ENCODE measurements at places on chromosomes 13 and 19.

GRCh38 chr13:24777171-24777570 lies 13.2 kb downstream of the RNF17 start:
- no peak for DNase-seq

- DNase-seq, result no peak
Observed at GRCh38 chr19:752652-753517, 2.0 kb downstream of the MISP start.

- no peak for DNase-seq
Observed at GRCh38 chr19:56976300-56976699, 135.8 kb upstream of the PEG3 start.

- no peak for DNase-seq
Observed at GRCh38 chr13:109348519-109349258, 437.7 kb downstream of the IRS2 start.

- no peak for DNase-seq
Observed at GRCh38 chr19:31337008-31337914, 12.0 kb downstream of the TSHZ3 start.

- DNase-seq, result no peak
Observed at GRCh38 chr19:51565583-51565982, 5.5 kb upstream of the ZNF175 start.

DNA sequence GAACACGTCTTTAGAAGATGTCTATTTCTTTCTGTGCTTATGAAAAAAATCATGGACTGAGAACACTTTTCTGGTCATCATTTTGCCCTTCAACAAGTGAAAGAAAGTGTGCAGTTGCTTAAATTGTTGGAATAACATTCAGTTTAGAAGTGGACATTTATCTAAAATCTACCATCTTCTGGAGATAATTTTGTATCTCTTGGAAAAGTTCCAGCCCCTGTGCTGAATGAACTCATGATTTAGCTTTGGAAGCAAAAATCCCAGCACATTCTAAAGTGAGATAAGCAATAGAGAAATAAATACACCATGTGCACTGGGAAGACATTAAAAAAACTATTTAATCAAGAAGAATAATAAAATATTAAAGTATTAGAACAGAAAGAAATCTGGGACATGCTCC lies 1420.8 kb upstream of the SLC10A2 start:
- DNase-seq, result no peak

- DNase-seq, result no peak
Observed at GRCh38 chr19:13172346-13173138, 22.3 kb downstream of the IER2 start.

GRCh38 chr19:45574526-45574925 lies 10.1 kb downstream of the OPA3 start:
- no peak for DNase-seq

DNA sequence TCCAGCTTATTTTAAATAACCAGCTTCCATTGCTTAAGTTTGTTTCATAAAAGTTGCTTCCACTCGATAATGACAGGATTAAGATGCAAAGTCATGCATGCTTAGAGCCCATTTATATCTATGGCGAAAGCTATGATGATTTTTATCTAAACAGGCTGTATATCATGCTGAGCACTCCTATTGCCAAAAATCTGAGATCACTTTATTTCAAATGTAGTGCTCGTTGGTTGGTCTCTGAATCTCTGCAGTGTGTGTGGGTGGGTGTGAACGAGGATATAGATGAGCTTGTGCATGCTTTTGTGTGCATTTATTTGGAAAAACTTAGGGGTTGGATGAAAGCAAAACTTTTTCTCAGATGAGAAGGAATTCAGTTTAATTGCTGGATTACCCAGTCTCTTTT lies 27.0 kb upstream of the ARGLU1 start:
- DNase-seq, result no peak

GRCh38 chr19:4365791-4366665 lies 22.7 kb downstream of the MPND start:
- DNase-seq, result no peak

DNA sequence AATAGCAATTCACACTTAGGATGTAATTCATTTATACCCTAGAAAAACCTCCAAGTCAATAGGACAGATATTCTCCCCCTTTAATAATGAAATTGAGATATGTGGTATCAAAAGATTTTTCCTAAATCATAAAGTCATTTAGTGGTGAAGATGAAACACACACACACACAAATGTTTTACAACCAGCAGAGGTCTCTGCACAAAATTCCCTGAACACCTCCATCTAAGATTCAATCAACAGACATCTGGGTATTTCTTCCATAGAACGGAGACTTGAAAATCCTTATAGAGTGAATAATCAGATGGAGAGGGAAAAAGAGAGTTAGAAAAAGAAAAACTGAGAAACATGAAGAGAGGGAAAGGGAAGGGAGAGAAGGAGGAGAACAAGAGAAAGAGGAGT lies 52.8 kb downstream of the MYCBP2 start:
- no peak for DNase-seq

GRCh38 chr13:40116008-40116407 lies 460.5 kb downstream of the COG6 start:
- DNase-seq, result no peak

DNA sequence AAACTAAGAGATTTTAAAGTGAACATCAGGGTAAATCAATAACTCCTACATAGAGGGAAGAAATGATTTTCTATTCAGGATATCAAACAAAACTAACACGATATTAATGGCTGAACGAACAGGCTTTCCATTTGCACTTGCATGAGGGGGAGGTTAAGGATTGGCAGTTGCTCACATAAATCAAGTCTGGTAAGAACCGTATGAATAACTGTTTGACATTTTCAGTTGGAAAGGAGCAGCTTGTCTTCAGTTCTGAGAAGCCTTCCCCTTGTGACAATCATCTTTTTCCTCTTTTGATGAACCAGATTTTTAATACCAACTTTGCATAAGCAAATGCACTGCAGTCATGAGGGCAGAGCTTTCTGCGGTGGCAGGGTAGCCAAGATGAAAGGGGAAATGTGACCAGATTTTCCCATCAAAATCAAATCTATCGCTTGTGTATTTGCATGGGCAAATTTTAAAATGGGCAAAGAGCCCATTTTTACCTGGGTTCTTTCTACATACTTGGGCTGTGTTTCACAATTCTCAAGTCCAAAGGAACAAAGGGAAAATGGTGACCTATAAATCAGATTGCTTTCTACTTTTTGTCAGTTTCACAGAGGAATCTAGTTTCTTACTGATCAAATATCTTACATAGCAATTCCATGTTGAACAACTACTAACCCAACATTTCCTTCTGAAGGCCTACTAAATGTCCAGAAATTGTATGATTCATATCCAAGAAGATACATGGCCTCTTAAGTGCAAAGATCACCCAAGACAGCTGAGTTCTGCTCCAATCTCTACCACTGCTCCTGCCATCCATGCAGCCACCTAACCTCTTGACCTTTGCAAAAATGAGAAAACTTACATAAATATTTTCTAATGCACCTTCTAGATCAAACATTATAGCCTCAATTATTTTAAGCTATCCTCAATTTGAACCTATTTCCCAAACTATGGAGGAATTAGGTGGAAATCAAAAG lies 249.6 kb downstream of the OXGR1 start:
- DNase-seq, result peak; percentile 84

GRCh38 chr13:101289764-101290163 lies 126.5 kb downstream of the NALCN start:
- no peak for DNase-seq

All from NCI-H526 (cell line).